ENCODE measurements at places on chromosomes 16 and 17.

DNA sequence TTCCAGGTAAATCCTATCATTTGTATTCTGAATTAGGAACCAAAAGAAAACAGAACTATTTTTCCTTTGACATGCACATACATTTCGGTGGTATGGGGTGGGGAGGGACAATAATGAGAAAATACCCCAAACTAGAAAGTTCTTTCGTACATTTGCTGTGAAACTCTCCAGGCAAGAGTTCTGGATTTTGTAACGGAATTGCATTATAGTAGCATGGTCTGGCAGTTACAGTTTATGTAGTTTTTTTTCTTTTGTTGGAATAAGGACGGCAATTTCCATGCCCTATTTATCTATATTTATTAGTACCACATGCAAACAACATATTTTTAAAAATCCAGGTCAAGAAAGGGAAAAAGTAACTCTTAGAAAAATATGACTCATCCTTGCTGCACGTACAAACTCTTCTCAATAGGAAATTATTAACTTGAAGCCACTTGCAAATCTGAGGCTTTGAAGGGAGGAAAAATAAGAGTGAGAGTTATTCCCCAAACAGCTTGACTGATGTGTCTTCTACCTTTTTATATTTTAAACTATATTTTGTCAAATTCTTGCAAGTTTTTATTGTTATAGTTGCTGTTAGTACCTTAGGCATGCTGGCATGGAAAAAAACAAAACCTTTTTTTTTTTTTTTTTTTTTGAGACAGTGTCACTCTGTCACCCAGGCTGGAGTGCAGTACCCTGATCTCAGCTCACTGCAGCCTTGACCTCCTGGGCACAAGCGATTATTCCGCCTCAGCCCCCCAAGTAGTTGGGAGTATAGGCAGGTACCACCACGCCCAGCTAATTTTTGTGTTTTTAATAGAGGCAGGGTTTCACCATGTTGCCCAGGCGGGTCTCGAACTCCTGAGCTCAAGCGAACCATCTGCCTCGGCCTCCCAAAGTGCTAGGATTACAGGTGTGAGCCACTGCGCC is 69.3 kb downstream of the WWP2 start:
- DNase-seq: no peak

DNA sequence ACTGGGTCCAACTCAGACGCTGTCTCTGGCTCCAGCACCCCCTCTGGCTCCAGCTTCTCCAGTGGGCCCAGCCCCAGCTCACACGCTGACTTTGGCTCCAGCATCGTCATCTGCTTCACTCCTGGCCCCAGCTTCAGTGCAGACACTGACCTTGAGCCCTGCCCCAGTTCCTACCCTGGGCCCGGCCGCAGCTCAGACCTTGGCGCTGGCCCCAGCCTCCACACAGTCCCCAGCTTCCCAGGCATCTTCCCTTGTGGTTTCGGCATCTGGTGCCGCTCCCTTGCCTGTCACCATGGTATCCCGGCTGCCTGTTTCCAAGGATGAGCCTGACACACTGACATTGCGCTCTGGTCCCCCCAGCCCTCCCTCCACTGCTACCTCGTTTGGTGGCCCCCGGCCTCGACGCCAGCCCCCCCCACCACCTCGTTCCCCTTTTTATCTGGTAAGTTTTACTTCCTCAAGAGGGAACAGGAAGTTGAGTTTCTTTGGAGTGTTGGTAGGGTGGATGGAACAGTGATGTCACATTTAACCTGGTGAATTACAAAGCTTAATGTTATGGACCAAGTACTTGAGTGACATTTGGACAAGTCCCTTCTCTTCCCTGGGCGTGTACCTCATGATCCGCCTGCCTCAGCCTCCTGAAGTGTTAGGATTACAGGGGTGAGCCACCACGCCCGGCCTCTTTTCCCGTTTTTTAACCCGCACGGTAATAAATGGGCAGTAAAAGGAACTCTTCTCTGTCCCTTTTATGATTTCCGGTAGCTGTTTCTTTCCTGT is 23.4 kb upstream of the PHKG2 start:
- no peak for DNase-seq

DNA sequence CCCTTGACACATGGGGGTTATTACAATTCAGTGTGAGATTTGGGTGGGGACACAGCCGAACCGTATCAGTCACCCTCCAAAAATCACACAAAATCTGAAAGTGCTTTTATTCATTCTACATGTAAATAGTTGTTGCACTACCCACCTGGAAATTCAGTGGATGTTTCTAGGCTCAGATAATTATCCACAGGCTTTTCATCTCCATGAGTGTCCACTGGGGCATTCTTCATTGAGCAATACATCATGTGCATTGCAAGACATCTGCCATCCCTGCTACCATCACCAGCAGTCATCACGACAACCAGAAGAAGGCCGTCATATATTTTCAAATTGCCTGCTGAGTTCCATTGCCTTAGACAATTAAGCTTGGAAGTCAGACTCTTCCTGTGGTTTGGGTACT is 330.8 kb downstream of the WWOX start:
- DNase-seq: no peak

DNA sequence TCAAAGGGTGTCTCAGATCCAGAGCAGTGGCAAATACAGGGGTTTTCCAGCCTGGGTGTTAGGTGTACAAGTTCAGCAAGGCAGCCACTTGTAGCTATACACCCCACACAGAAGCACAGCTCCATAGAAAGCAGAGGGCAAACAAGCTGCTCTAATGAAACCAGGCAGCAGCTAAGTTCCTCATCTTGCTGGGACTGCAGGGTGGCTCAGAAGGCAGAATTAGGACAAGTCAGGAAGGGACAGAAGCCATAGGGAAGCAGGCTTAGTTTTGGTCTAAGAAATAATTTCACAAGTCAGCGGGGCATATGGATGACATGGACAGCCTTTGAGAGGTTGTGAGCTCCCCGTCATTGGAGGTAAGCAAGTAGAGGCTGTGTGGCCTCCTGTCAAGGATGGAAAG is 23.7 kb downstream of the CNGB1 start:
- no peak for DNase-seq

DNA sequence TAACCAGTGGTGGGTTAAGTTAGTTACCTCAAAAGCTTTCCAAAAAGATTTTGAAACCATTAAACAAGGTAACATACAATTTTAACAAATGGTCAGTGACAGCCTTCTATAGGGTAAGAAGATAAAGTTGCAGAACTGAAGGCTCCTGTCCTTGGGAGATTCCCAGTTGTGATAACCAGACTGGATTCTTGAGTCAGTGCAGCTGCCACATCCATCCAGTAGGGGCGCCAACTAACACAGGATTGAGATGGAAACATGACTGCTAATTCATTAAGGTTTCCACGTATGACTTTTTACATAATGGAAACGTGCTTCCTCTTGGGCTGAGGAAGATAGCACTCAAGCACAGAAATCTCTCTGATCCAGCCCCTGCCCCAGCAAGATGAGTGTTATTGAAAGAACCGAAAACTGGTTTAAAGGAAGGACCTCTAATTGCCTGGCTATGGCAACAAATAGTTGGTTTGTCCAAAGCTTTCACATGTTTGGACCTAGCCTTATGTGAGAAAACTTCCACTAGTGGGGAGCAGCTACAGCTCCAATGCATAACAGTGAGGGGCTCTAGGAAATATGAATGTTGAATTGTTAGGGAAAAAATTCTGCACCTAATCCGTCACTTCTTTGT is 269.8 kb upstream of the MYOCD start:
- DNase-seq: no peak

DNA sequence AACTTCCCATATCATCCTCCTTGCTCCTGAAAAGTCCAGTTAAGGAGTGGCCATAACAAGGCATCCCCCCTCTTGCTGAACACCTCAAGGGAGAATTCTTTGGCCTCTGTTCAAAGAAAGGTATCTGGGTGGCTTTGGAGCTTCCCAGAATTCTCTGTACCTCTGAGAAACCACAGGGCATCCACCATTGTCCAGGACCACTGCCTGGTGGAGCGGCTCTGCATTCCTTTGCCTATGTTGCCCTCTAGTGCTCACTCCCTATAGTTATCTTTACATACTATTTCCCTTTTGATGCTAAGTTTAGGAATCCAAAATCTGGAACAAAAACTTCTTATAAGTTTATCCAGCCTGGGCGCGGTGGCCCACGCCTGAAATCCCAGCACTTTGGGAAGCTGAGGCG is 30.3 kb downstream of the CHD9NB start:
- no peak for DNase-seq

GRCh38 chr16:82832821-82833220 is 206.1 kb downstream of the CDH13 start:
- DNase-seq: no peak

DNA sequence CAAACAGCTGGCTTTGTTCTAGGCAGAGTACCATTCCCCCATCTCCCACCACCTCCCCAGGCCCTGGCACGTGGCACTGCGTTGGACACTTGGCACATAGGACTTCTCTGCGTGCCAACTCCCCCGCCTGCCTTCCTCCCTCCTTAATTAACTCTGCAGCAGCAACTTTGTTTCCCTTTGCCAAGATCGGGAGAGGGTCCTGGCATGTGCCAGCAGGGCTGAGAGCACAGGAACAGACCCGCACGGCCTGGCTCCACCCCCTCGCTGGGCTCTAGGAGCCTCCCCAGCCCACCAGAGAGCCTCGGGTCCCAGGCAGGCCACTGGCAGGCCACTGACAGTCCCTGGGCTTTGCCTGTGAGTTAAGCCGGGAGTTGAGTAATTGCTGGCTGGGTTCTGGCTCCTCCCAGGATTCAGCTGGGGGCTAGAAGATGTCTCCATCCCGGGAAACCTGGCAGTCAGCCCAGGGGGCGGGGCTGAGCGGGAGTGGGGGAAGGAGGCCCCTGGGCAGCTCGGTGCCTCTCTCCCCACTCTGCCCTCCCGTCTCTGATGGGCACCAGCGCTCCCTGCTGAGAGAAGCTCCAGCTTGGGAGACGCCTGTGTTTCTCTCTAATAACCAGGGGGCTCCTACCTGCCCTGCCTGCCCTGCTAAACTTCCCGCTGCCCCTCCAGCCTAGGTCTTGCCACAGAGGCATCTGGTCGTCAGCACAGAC is 224.0 kb upstream of the TNRC6C start:
- DNase-seq: no peak

DNA sequence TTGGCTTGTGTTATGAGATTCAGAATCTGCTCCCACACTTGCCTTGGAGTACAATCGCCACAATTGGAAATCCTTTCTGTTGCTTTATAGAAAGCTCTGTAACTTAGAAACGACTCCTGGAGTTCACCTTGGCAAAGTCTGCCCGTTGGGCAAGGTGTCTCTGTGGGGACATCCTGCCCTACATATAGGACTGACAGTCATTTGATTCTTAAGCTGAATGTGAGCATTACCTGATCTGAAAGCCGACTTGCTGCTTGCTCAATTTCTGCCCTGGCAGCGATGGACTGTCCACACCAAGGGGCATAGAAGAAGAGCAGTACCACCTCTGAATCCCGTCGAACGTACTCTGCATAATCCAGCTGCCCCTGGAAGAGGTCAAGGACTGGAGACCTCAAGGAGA is 6.9 kb downstream of the TXNDC11 start:
- DNase-seq: no peak

GRCh38 chr17:66985338-66986237 is 21.1 kb downstream of the CACNG4 start:
- no peak for DNase-seq

GRCh38 chr17:998111-998510 is 1.2 kb downstream of the TIMM22 start:
- no peak for DNase-seq

GRCh38 chr17:8918807-8919465 is 46.6 kb downstream of the PIK3R5 start:
- no peak for DNase-seq

DNA sequence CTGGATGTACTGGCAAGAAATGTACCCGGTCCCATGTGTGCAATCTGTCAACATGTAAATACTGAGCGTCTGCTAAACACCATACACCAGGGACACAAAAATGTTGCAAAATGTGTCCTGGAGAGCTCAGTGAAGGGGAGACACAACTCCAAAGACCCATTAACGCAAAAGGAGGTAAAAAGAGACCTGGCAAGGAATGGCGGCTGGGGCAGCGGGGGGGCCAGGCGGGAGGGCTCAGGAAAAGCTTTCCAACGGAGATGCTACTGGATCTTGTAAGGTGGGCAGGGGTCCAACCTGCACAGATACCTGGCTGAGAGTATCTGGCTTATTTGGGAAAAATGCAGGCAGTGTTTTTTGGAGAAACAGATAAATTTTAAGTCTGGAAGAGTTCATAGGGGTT is 40.7 kb downstream of the ADCY9 start:
- DNase-seq: no peak

- DNase-seq: no peak
These were observed 56.9 kb downstream of the WIPI1 start for GRCh38 chr17:68400404-68400735.

- DNase-seq: no peak
These were observed 111.3 kb downstream of the CHD9 start for GRCh38 chr16:53166099-53166498.

DNA sequence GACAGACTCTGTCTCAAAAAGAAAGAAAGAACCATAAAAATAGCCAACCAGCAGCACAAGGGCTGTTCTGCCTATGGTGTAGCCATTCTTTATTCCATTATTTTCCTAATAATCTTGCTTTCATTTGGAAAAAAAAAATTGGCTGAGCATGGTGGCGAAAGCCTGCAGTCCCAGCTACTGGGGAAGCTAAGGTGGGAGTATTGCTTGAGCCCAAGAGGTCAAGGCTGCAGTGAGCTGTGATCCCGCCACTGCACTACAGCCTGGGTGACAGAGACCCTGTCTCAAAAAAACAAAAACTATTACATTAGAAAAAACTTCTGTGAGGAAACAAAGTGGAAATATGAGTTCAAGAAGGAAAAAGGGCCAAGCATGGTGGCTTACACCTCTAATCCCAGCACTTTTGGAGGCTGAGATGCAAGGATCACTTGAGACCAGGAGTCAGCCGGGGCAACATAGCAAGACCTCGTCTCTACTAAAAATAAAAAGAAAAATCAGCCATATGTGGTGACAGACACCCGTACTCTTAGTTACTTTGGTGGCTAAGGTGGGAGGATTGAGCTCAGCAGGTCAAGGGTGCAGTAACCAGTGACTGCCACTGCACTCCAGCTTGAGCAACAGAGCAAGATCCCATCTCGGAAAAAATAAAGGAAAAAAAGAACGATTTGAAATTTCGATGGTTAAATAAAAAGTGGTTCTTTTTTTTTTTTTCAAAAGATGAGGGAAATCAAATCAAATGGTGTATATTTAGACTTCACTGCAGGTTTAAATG is 2.5 kb downstream of the DCAKD start:
- no peak for DNase-seq

- DNase-seq: no peak
These were observed 25.6 kb upstream of the AATK start for GRCh38 chr17:81191646-81192045.

GRCh38 chr17:74601944-74602572 is 10.0 kb upstream of the CD300LD start:
- no peak for DNase-seq

DNA sequence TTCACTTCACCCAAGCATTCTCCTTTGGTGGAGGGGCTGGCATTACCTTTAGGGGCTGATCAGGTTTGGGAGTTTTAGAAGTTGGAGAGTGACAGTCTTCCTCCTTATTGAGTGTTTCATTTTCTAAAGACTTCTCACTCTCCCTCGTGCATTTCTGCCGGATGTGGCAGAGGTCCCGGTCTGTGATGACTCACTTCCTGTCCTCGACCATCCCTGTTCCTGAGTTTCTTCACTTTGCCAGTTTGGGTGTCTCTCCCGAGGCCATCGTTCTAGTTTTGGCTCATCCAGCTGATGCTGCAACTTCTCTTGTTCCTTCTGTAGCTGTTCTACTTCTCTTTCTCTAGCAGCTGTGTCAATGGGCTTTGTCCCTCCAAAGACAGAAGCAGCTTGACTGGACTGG is 104.3 kb downstream of the PHKB start:
- no peak for DNase-seq

GRCh38 chr17:37517881-37518280 is 28.2 kb downstream of the DUSP14 start:
- no peak for DNase-seq
